AML-193 (cell line): ENCODE measurements at places on chromosomes 3 and 15.

DNA sequence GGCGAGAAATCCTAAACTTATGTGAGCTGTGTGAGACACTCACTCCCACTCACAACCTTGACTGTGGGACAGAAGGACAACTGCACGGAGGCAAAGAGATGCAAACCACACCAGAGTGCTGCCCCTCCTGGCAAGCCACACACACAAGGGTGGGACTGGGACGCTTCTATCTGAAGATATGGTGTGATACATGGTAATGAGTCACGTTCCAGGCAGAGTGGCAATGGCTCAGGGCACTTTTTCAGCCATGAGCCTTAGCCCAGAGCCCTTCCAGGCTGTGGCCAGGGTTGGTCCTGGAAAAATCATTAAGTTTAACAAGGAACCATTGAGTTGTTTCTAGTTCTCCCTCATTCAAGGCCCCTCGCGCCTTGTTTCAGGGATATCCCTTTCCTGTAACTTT, 56.1 kb downstream of the WNT5A start:
- no peak for DNase-seq

- no peak for DNase-seq
Measured at GRCh38 chr3:169232863-169233262, 430.6 kb downstream of the MECOM start.

DNA sequence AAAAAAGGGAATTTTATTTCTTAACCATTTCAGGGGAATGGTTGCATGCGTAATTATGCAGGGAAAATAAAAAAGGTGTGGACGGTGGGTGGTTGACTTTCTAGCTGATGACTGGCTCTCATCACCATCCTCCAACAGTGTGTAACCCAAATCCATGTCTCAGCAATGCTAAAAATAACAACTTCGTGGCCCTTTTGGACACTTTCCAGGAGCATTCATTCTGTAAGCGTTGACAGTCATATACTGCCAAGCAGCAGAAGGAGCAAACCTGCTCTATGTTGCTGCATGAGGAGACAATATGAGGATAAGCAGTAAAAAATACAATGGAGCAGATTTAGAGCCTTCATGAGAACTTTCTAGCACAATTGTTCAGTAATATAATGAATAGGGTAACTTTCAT, 189.1 kb downstream of the ANXA2 start:
- DNase-seq = no peak

DNA sequence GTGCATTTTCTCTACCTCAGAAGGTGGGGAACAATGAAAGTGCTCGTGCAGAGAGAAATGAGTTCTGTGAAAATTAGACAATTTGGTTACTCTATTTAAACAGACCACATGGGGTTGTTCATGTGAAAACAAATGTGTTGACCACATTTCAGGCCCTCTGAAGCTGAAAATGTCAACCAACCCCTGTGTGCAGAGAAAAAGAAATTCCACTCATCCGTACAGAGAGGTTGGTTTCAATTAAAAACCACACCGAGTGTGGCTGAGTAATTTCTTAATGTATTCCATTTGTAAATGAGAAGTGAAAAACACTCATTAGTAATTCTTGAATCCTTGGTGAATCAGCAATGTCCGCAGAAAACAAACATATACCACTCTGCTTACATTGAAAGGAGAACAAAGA, 46.9 kb upstream of the SLC7A14 start:
- no peak for DNase-seq

DNA sequence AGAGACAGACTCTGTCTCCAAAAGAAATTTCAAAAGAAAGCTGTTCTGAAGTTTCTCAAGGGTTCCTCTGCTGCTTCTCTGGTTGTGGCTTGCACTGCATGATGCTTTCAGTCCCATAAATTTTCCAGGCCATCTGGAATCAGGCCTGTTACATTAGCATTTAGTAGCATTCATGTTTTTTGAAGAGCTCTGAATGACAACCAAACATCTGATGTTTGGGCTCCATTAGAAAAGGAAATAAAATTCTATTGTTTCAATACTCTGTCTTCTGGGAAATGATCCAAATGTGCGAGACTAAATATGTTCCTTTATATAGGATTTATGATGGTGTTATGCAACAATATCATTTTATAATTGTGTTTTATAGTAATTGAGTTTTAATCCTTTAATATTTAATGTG, 455.8 kb downstream of the GABRG3 start:
- no peak for DNase-seq

- DNase-seq = no peak
Measured at GRCh38 chr15:45689616-45690015, 54.8 kb downstream of the SQOR start.

GRCh38 chr3:13479332-13479581, 849 bp upstream of the HDAC11 start:
- no peak for DNase-seq

GRCh38 chr3:73326396-73326795, 264.9 kb downstream of the EBLN2 start:
- no peak for DNase-seq

DNA sequence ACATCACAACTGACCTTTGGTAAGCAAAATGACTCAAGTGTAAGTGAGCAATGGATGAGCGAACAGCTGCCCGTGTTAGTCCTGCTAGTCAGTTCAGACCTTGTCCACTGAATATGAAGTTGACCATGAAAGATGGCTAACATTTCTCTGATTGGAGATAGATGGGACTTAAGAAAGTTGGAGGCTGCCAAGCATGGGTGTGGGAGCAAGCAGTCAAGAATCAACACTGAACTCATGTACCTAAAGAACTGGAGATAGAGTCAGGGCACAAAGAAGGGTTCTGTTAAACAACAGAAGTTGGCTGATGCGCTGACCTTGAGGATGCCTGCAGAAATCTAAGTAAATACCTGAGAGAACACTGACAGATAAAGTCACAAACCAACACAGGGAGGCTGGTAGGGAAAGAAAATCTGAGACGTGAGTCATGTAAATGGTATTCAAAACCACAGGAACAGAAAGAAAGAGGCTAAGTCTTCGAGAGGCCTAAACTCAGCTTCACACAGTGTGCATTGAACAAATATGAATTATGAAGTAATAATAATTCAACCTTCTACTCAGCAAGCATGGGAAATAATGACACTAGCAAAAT, 30.7 kb upstream of the ANPEP start:
- no peak for DNase-seq

DNA sequence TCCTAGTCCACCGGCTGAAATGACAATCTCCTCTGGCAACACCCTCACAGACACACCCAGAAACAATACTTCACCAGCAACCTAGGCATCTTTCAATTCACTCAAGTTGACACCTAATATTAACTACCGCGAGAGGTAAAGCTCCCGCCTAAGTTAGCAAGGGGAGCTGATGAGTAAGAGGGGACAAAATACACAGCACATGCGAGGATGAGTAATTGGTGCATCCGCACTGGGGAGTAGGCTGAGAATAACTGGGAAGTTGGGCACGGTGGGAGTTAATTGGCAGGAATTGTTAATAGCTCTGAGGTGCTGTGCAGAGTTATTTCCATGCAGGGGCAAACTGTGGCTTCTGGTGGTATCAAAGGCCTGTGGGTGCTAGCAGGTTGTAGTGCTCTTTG, 14.5 kb upstream of the PLD1 start:
- DNase-seq = no peak

DNA sequence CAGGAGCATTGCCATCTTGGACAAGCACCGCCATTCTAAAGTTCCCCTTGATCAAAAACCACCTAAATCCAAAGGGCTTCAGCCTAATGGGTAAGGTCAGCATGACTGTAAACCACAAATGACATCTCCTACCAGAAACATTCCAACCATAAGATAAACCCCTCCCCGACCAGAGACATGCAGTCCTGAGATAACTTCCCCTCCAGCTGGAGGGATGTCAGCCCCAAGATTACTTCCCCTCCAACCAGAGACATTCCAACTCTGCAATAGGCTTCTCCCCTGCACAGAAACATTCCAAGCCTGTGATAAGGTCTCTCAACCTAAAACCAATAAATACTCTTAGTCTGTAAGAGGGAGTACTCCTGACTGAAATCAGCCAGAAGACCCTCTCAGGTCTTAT, 62.7 kb upstream of the DNAJC19 start:
- DNase-seq = no peak

GRCh38 chr3:36743826-36744225, 20.5 kb downstream of the DCLK3 start:
- no peak for DNase-seq

- no peak for DNase-seq
Measured at GRCh38 chr3:178381555-178381954, 154.7 kb upstream of the KCNMB2 start.

- no peak for DNase-seq
Measured at GRCh38 chr3:126618021-126618420, 36.9 kb downstream of the TXNRD3 start.

DNA sequence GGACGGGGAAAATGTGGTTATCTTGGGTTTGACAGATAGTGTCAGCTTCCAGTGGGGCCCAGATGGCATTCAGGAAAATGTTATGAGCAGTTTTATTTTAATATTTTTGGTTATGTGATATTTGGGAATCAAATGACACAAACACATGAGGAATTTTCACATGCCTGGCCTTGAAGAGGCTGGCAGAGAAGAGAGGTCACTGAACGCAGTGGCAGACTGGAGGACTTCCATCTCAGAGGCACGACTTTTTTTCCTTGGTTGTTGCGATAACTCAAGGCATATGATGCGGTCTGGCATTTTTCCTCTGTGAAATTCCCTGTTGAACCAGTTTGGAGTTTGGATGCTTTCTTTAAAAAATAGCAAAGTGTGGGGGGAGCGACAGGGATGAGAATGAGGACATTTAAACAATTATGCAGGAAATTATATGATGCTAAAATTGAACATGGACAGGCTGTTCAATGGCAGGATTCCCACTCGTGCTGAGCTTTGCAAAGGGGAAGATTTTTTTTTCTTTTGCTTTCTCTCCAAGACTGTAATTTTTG, 36.9 kb upstream of the ARPP21 start:
- DNase-seq = no peak

DNA sequence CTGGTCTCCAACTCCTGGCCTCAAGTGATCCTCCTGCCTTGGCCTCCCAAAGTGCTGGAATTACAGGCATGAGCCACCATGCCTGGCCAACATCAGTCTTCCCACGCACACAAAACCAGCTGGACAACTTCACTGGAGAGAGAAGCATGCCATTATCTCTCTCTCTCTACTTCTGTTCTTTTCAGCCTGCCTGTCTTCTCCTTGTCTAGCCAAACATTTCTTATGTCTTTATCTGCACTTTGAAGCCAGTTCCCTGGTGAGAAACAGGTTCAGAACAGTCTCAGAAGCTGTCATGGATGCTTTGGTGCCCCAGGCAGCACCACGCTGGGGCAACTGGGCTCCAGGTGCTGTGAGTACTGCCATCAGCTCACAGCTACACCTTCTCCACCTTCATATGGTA, 79.8 kb downstream of the PRICKLE2 start:
- no peak for DNase-seq
